SK-N-SH (cell line): ENCODE measurements at places on chromosomes 2 and 18.

- DNase-seq = no peak
Measured at GRCh38 chr2:239459606-239460005, 58.8 kb upstream of the HDAC4 start.

GRCh38 chr2:219120082-219120481 lies 40.5 kb downstream of the NHEJ1 start:
- no peak for DNase-seq

DNA sequence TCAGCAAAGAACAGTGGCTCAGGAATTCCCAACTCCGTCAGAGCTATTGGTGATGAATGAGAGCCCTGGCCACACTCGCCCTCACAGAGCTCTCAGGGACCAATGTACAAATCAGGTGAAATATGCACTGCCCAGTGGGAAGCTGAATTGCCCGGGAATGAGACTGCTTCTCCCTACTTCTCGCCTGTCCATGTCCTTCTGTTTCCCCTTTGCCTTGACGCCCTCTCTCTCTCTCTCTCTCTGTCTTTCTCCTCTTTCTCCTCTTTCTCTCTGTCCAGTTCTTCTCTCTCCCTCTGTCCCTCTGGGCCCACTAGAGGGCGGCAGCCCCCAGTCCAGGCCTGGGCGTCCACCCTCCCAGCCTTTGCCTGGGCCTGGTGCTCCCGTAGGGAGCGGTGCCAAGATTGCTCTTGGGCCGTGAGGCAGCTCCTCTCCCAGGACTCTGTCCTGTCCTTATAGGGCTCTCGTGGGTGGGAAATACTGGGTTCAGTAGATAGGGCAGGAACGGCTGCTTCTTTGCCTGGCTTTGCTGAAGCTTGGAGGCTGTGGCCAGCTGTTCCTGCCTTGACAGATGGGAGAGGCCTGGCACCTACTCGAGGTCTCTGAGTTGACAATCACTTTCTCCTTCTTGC lies 28.4 kb upstream of the PUM2 start:
- peak; percentile 93 for DNase-seq

GRCh38 chr2:97991081-97991856 lies 4.5 kb downstream of the TMEM131 start:
- DNase-seq = no peak

GRCh38 chr2:208607694-208608093 lies 201.1 kb downstream of the PTH2R start:
- no peak for DNase-seq

DNA sequence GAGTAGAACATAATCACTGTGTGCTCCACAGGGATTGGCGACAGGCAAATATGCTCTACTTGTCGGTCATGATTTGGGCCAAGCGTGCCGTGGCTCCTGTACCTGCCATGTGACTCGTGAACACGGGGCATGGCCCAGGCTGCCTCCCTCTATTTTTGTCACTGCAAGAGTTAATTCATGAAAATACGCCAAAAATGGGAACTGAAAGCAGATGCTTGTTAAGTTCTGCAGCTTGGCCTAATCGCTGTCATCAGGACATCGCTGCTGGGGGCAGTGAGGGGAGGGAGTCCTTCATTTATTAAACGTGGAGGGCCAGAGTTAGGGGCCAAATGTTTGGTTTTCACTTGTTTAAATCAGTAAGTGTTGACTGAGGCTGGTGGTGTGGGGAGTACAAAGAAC lies 177.8 kb downstream of the BCL2 start:
- DNase-seq = peak; percentile 59

DNA sequence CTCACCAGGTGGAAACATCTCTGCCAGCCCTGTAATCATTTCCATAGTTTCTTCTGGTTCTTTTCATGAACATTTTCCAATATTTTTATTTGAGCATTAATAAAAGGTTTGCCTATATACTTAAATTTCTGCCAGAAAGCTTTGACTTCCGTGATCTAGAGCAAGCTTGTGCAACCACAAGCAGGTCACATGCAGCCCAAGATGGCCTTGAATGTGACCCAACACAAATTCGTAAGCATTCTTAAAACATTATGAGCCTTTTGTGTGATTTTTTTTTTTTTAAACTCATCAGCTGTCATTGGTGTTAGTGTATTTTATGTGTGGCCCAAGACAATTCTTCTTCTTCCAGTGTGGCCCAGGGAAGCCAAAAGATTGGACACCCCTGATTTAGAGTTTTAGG lies 51.6 kb downstream of the NEDD4L start:
- no peak for DNase-seq
